Right cardiac atrium (tissue), 5 donors: ENCODE measurements at places on chromosomes 5 and 9. TPM values are rescaled to one million over a fixed set of nuclear protein-coding genes. Genes with fewer than 3 reads are reported as not detected.

The DOK3 gene
- total RNA-seq, result 4.0 TPM

The TPPP gene
- total RNA-seq, result 15.8 TPM

The PCDHGC5 gene
- total RNA-seq, result 2.3 TPM

The RAI14 gene
- 22.7 TPM for total RNA-seq

The TMCO6 gene
- 4.6 TPM for total RNA-seq

The MRPL50 gene
- 18.1 TPM for total RNA-seq

The OXCT1 gene
- 82.8 TPM for total RNA-seq

The CDX1 gene
- not detected for total RNA-seq

The ADGRV1 gene
- total RNA-seq, result 1.1 TPM

The PCDHGA8 gene
- total RNA-seq, result 4.0 TPM

The CSF1R gene
- 24.0 TPM for total RNA-seq

The NDST1 gene
- 67.8 TPM for total RNA-seq

The FRMD3 gene
- total RNA-seq, result 75.1 TPM

The HTR1A gene
- total RNA-seq, result not detected

The MSX2 gene
- total RNA-seq, result 2.5 TPM

The TSSK1B gene
- not detected for total RNA-seq

The EEIG1 gene
- total RNA-seq, result 28.2 TPM

The EXOC3 gene
- 50.2 TPM for total RNA-seq

The PCDHB8 gene
- total RNA-seq, result 2.2 TPM
